ENCODE measurements at places on chromosomes 1 and 21.
A peak's percentile ranks its signal among the peaks of the same experiment; 100 is the strongest.

DNA sequence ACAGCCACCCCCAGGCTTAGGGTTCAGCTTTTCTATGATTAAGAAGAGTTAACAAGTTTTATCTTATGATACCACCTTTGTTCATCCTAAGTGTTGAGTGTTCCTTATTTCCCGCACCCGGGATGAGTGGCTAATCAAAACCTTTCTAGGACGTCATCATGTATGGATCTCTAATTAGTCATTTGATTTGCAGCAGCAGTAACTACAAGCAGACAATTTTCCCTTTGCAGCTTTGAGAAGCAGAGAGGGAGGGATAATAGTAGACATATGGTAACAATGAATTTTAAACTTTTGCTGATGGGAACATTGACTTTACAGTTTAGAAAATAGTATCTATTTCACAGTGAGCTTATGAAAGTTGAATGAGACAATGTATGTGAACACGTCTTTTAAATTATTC, 30.8 kb upstream of the SLC35F3 start:
- DNase-seq: no peak

- no peak for DNase-seq
These were observed 719.9 kb downstream of the ADGRL2 start for GRCh38 chr1:82520611-82521010.

- DNase-seq: no peak
These were observed 6.8 kb upstream of the ERO1B start for GRCh38 chr1:236288620-236288976.

- no peak for DNase-seq
These were observed 22.4 kb downstream of the CAPZB start for GRCh38 chr1:19462781-19463503.

DNA sequence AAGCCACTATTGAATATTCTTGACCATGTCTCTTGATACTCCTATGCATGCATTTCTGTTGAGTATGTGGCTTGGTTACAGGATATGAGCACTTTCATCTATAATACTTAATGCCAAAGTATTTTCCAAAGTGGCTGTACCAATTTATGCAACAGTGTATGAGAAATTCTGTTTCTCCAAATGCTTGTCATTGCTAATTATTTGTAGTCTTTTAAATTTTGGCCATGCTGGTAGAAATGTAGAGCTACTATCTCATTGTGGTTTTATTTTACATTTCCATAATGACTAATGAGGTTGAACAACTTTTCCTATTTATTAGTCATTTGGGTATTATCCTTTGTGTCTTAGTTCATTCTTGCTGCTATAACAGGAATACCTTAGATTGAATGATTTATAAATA, 71.4 kb upstream of the TSPAN2 start:
- DNase-seq: no peak

DNA sequence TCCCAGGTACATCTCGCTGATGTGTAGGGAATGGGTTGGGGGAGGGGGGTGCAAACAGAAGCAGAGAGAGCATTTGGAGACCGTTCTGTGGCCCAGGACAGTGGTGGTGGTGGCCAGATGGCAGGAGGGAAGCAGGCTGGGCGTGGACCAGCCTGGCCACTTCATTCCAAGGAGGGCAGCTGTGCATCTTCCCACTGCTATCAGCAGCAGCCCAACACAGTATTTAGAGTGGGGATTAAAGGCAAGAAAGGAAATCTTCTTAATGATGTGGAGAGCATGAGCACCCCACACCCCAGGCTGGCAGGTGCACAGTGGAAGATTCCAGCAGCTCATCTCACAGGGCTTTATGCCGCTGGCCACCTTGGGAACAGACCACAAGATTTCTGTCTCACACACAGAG, 198.7 kb downstream of the NPHP4 start:
- DNase-seq: no peak

- no peak for DNase-seq
These were observed 50.4 kb downstream of the PGBD5 start for GRCh38 chr1:230375780-230376179.

DNA sequence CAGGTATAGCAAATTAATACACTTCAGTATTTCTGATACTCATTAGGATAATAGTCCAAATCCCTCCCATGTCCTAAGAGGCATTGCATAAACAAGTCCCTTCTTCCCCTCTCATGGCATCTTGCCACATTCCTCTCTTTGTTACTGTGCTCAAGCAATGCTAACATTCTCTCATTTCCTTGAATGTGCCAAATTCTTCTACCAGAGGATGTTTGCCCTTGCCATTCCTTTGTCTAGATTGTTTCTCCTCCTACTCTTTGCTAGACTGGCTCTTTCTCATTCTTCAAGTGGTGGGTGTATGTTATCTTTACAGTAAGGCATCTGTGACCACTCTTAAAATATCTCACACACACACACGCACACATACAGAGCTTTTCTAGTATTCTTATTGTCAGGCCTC, 621.0 kb upstream of the CXADR start:
- DNase-seq: no peak

DNA sequence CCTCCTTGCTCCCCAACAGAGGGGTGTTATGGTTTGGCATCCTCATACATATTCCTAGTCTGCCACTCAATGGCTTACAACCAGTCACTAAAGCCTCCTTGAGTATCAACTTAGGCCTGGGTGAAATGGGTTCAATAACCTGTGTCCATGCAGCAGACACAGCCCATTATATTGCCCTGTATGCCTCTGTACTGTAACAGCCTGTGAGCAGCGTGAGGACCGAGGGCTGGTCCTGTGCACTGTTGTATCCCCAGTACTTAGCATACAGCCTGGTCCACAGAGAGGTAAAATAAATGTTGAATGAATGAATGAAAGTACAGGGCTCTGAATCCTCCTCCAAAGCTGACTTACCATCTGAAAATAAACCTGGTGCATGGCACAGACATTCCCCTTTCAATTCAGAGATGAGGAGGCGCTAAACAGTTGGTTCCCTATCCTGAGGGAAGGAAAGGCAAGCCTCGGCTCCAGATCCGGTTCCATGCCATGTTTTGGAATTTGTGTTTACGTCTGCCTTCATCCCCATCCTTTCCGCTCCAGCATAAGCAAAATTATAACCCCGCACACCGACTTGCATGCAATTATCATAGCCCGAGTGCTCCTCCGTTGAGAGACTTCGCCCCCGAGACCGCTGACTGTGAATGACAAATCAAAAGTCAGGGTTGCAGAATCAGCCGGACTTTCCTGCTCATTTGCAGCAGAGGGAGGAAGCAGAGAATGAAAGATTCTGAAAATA, 45.0 kb upstream of the DNAJC6 start:
- peak; percentile 35 for DNase-seq

GRCh38 chr1:76951153-76951552, 83.9 kb downstream of the ST6GALNAC5 start:
- DNase-seq: no peak

DNA sequence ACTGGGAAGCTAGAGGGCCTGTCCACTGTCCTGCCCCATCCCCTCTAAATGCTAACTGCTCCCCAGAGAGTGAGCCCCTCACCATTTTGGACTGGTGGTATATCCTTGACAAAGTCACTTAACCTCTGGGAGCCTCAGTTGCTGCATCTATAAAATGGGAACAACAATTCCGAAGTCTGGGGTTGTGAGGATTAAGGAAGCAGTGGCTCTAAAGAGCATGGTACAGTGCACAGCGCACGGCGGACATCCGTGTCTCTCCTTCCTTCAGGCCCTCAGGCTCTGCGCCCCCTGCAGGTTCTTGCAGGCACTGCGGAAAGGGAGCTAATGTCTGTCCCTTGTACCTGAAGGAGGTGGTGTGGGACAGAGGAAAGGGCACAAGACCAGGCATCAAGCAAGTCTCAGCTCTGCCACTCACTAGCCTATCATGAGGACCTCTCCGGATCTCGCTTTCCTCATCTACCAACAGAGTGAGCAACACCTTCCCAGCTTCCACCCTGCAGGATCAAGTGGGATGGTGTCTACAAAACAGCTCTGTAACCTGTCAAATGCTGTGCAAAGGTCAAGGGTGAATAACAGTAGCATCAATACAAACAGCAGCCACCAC, 20.1 kb downstream of the ECE1 start:
- DNase-seq: peak; percentile 75

DNA sequence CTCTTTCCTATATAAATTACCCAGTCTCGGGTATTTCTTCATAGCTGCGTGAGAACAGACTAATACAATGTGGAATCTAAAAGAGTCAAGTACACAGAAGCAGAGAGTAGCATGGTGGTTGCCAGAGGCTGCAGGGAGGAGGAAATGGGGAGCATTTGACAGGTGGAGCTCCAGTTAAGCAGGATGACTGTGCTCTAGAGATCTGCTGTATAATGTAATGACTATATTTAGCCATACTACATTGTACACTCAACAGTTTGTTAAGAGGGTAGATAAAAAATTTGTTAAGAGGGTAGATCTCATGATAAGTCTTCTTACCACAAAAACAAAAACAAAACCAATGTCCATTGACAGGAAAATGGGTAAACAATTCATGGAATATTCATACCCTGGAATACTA, 82.1 kb downstream of the MT1HL1 start:
- DNase-seq: no peak

GRCh38 chr1:172915271-172915670, 135.5 kb downstream of the TNFSF18 start:
- DNase-seq: no peak

Measured in Caco-2 (cell line).